ENCODE measurements at places on chromosomes 2 and 18.

- no peaks in the 10 kb centered on the region for H3K4me1 ChIP-seq
- no peak overlapping the region for H3K4me3 ChIP-seq
These were observed 119.1 kb upstream of the LYPD1 start for GRCh38 chr2:132789066-132789465.

GRCh38 chr2:150630587-150631235, 143.2 kb upstream of the RND3 start:
- H3K27me3 ChIP-seq = no peaks in the 10 kb centered on the region
- no peak for DNase-seq
- no peaks in the 10 kb centered on the region for H3K4me1 ChIP-seq
- no peak overlapping the region for H3K27ac ChIP-seq
- no peaks in the 10 kb centered on the region for H3K36me3 ChIP-seq

- H3K27ac ChIP-seq = peak overlapping the region; percentile 85
- H3K4me1 ChIP-seq = peaks cover 28% of the 10 kb centered on the region
- no peaks in the 10 kb centered on the region for H3K36me3 ChIP-seq
- DNase-seq = peak; percentile 98
These were observed 156.1 kb downstream of the TPGS2 start for GRCh38 chr18:36672437-36673344.

DNA sequence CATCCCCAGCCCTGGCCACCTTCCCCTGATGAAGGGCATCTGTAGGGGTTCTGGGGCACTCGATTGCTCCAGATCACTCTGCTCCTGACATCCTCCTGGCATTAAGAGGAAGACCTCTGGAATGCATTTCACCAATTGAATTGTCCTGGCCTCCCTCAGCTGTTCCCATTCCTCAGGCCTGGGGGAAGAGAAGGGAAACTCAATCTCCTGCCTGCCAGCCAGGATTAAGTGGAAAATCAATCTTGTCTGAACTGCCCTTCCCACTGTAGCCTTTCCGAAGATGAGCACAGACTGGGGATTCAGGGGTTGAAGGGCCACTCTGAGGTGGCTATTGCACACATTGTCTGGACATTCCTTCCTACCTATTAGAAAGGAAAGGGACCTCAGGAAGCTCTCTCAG, 99.8 kb downstream of the ALK start:
- H3K27me3 ChIP-seq = peaks cover 26% of the 10 kb centered on the region
- H3K4me1 ChIP-seq = no peaks in the 10 kb centered on the region
- H3K27ac ChIP-seq = no peak overlapping the region
- H3K4me3 ChIP-seq = no peak overlapping the region
- no peaks in the 10 kb centered on the region for H3K36me3 ChIP-seq
- DNase-seq = no peak

GRCh38 chr2:20430461-20431300, 16.2 kb upstream of the RHOB start:
- H3K4me1 ChIP-seq = peaks cover 27% of the 10 kb centered on the region
- no peak overlapping the region for H3K4me3 ChIP-seq
- DNase-seq = peak; percentile 40
- no peaks in the 10 kb centered on the region for H3K27me3 ChIP-seq
- no peak overlapping the region for H3K27ac ChIP-seq
- H3K36me3 ChIP-seq = no peaks in the 10 kb centered on the region

- peak; percentile 41 for DNase-seq
- H3K4me3 ChIP-seq = no peak overlapping the region
- H3K4me1 ChIP-seq = peaks cover 23% of the 10 kb centered on the region
- no peaks in the 10 kb centered on the region for H3K27me3 ChIP-seq
These were observed 102.5 kb downstream of the OLA1 start for GRCh38 chr2:174145827-174146226.

GRCh38 chr2:130798472-130799218, 38.1 kb upstream of the ARHGEF4 start:
- no peaks in the 10 kb centered on the region for H3K27me3 ChIP-seq
- no peak overlapping the region for H3K27ac ChIP-seq

- H3K27ac ChIP-seq = no peak overlapping the region
- H3K27me3 ChIP-seq = peaks cover 40% of the 10 kb centered on the region
- H3K4me3 ChIP-seq = no peak overlapping the region
- DNase-seq = no peak
These were observed 3.7 kb upstream of the LRRFIP1 start for GRCh38 chr2:237623428-237624403.

DNA sequence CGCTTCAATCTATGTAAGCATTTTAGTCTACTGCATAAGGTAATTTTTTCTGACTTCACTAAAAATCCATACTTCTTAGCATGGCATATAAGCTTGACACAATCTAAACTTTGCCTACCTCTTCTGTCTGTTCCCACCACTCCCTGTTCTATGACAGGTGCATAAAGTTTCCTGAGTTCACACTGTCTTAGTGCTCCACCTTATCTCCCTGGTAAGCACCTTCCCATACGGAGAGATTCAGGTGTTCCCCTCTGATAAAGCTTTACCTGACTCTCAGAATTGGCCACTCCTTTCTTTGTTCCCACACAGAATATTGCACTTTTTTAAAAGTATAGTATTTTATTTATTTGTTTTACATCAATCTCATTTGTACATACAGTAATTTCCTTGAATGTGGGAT, 16.8 kb upstream of the ITGA4 start:
- DNase-seq = no peak
- no peak overlapping the region for H3K27ac ChIP-seq
- no peaks in the 10 kb centered on the region for H3K36me3 ChIP-seq
- H3K4me3 ChIP-seq = no peak overlapping the region
- no peaks in the 10 kb centered on the region for H3K4me1 ChIP-seq

- peak overlapping the region; percentile 94 for H3K27ac ChIP-seq
- peaks cover 19% of the 10 kb centered on the region for H3K4me1 ChIP-seq
- DNase-seq = peak; percentile 56
- peak overlapping the region; percentile 84 for H3K4me3 ChIP-seq
- H3K36me3 ChIP-seq = peaks cover 17% of the 10 kb centered on the region
- H3K27me3 ChIP-seq = no peaks in the 10 kb centered on the region
These were observed 637 bp upstream of the SFT2D3 start for GRCh38 chr2:127700527-127701192.

DNA sequence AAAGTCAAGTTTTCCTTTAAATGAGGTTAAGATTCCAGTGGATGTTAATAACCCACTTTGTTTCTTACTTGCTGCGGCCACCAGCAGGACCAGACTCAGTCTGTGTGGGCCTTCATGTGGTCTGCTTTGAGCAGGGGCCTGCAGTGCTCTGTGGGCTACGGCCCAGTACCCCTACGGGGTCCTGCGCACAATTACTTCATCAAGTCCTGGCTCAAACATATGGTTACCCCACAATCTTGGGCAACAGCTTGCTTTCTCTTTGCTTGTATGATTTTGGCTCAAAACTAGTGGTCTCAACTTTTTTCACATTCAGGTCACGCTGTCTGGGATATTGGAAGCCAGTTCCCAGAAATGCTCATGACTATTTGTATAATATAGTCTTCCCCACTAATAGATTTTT, 64.2 kb downstream of the PTPN2 start:
- no peak for DNase-seq
- peak overlapping the region; percentile 9 for H3K27ac ChIP-seq
- H3K4me1 ChIP-seq = no peaks in the 10 kb centered on the region
- no peaks in the 10 kb centered on the region for H3K27me3 ChIP-seq
- peaks cover 65% of the 10 kb centered on the region for H3K36me3 ChIP-seq

GRCh38 chr2:239033801-239034560, 186.1 kb downstream of the TWIST2 start:
- no peaks in the 10 kb centered on the region for H3K36me3 ChIP-seq
- peaks cover 35% of the 10 kb centered on the region for H3K27me3 ChIP-seq
- no peaks in the 10 kb centered on the region for H3K4me1 ChIP-seq
- DNase-seq = no peak
- H3K27ac ChIP-seq = no peak overlapping the region

GRCh38 chr2:36403675-36404230, 48.2 kb downstream of the CRIM1 start:
- H3K4me1 ChIP-seq = peaks cover 12% of the 10 kb centered on the region
- no peak overlapping the region for H3K27ac ChIP-seq
- peaks cover 15% of the 10 kb centered on the region for H3K36me3 ChIP-seq
- H3K4me3 ChIP-seq = no peak overlapping the region
- DNase-seq = peak; percentile 75
- no peaks in the 10 kb centered on the region for H3K27me3 ChIP-seq

DNA sequence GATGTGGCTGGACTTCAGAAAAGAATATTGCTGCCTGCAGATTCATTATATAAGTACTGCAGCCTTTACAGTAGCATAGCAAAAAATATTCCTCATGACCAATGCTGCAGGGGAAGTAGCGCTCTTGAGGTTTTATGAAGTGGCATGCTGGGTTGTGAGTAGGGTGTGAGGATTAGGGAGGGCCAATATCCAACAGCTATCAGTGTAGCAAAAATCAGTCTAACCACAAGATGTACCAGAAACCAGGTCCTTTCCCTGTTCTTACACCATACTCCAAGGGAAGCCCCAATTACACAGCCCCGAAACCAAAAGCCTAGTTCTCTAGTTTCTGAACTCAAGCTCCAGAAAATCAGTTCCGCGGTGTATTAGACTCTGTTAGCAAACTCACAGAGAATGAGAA, 1082.2 kb upstream of the DDX18 start:
- H3K27me3 ChIP-seq = peaks cover 11% of the 10 kb centered on the region
- no peak overlapping the region for H3K4me3 ChIP-seq
- no peaks in the 10 kb centered on the region for H3K36me3 ChIP-seq

GRCh38 chr2:138708682-138709241, 71.4 kb downstream of the NXPH2 start:
- H3K36me3 ChIP-seq = no peaks in the 10 kb centered on the region
- DNase-seq = peak; percentile 45
- H3K27ac ChIP-seq = no peak overlapping the region
- H3K4me1 ChIP-seq = peaks cover 15% of the 10 kb centered on the region
- no peak overlapping the region for H3K4me3 ChIP-seq

- H3K27me3 ChIP-seq = no peaks in the 10 kb centered on the region
- H3K36me3 ChIP-seq = peaks cover 16% of the 10 kb centered on the region
- DNase-seq = peak; percentile 33
- H3K4me1 ChIP-seq = peaks cover 23% of the 10 kb centered on the region
These were observed 590 bp downstream of the MDH1 start for GRCh38 chr2:63589148-63589958.

- H3K27ac ChIP-seq = no peak overlapping the region
- no peaks in the 10 kb centered on the region for H3K4me1 ChIP-seq
- H3K27me3 ChIP-seq = no peaks in the 10 kb centered on the region
- H3K36me3 ChIP-seq = no peaks in the 10 kb centered on the region
These were observed 244.8 kb downstream of the MYCN start for GRCh38 chr2:16184945-16185660.

GRCh38 chr18:33558529-33558928, 19.5 kb upstream of the ASXL3 start:
- H3K4me1 ChIP-seq = peaks cover 9% of the 10 kb centered on the region
- no peak for DNase-seq
- no peaks in the 10 kb centered on the region for H3K36me3 ChIP-seq

DNA sequence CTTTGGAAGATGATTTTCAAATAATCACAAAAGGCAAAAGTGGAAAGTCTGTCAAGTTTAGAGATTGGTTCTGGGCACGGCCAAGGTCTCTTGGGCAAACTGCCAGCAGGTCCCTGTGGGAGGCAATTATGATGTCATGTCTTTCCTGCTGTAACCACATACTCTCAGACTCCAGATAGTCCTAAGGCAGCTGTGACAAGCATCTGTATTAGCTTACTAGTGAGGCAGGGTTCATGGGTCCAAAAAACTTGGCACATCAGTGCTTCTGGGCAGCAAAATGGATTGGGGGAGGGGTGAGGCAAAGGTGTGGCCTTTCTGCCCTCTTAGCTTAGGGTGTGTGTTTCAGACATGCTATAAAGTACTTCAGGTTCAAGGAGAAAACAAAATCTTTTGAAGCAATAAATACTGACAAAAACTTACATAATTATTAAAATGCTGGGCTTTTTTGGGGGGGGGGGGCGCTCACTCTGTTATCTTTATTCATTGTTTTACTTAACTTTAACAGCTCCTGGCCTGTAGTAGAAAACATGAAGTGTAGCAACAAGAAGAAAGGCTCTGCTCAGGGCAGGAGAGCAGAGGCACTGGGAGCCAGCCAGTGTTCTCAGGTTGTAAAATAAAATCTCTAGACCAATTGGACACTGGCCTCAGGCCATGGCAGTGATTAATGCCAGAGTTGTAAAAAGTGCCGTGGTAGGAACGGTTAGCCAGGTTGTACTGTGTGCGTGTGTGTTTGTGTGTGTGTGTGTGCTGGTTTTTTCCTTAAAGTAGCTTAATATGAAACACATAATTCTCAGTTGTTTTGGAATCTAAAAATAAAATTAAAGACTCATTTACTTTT, 14.3 kb upstream of the TANC1 start:
- DNase-seq = peak; percentile 93
- H3K27me3 ChIP-seq = no peaks in the 10 kb centered on the region
- peak overlapping the region; percentile 75 for H3K27ac ChIP-seq
- H3K36me3 ChIP-seq = no peaks in the 10 kb centered on the region
- peak overlapping the region; percentile 7 for H3K4me3 ChIP-seq
- H3K4me1 ChIP-seq = peaks cover 14% of the 10 kb centered on the region

DNA sequence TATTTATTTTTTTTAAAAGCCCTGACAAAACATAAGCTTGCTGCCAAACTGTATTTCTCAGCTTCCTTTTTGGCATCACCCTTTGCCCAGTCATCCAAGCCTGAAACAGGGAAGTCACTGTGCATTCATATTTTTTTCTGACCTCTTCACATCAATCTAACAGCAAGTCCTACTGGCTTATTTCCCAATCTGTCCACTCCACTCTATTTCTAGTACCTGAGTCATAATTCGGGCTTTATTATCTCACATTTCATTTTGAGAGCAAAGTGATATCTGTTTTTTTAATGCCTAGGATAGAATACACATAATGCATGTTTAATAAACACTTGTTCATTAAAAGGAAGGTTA, 5.1 kb downstream of the HNMT start:
- H3K27me3 ChIP-seq = no peaks in the 10 kb centered on the region
- peak overlapping the region; percentile 2 for H3K27ac ChIP-seq
- H3K4me3 ChIP-seq = no peak overlapping the region
- peaks cover 17% of the 10 kb centered on the region for H3K4me1 ChIP-seq

- H3K27ac ChIP-seq = no peak overlapping the region
- no peak for DNase-seq
- no peaks in the 10 kb centered on the region for H3K36me3 ChIP-seq
- no peaks in the 10 kb centered on the region for H3K27me3 ChIP-seq
These were observed 108.0 kb upstream of the ID2 start for GRCh38 chr2:8573942-8574195.

- H3K27me3 ChIP-seq = no peaks in the 10 kb centered on the region
- DNase-seq = peak; percentile 84
- peaks cover 4% of the 10 kb centered on the region for H3K36me3 ChIP-seq
- H3K4me1 ChIP-seq = peaks cover 2% of the 10 kb centered on the region
These were observed 217.8 kb upstream of the STON1 start for GRCh38 chr2:48312126-48312525.

DNA sequence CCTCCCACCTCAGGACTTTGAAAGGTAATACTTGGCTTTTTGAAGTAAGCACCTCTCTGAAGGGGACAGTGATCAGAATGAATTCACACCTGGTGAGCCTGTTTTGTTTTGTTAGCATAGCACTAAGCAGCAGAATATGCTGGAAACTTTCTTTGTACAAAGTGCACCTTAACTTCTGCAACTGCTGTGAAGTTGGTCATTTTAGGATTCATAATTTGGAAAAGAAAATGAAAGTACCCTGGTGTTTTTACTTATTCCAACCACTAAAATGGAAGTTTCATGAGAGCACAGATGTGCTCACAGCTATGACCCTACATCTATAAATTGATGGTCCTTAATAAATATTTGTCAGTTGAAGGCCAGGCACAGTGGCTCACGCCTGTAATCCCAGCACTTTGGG, 257.8 kb upstream of the STON1 start:
- H3K4me3 ChIP-seq = no peak overlapping the region
- no peak overlapping the region for H3K27ac ChIP-seq
- no peak for DNase-seq
- H3K4me1 ChIP-seq = no peaks in the 10 kb centered on the region
- no peaks in the 10 kb centered on the region for H3K27me3 ChIP-seq
